Activated T-helper 1 cell treated with anti-CD3 and anti-CD28 coated beads, Interleukin-2, amount 50 U/mL, for 16 hours (primary cell): ENCODE measurements at places on chromosomes 13 and 19.

DNA sequence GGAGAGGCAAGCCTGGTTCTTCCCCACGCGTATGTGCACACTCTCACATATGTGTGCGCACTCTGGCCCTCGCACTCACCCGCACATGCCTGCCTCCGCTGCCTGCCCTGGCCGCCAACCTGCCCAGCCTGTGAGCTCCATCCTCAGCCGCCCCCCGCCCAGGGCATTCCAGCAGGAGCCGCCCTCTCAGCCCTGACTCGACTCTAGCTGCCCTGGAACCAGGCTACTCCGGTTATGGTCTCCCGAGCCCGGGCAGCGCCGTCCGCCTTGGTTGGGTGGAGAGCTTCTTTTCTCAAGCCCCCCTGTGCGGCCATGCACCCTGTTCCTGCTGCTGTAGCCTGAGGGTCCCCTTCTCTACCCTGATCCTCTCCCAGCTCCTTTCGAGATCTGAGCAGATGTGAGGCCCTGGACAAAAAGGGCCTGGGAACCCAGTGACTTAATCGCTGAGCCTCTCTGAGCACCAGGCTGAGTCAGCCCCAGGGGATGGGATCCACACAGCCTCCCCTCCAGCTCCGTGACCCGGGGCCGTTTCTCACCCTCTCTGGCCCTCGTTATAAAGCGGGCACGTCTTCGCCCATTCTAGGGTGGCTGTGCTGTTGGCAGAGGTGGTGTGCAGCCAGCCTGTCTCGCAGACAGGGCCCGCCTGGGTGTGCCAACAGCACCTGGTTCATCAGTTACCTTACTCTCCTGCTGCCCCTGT is 191.5 kb downstream of the TEX29 start:
- no peak for DNase-seq

DNA sequence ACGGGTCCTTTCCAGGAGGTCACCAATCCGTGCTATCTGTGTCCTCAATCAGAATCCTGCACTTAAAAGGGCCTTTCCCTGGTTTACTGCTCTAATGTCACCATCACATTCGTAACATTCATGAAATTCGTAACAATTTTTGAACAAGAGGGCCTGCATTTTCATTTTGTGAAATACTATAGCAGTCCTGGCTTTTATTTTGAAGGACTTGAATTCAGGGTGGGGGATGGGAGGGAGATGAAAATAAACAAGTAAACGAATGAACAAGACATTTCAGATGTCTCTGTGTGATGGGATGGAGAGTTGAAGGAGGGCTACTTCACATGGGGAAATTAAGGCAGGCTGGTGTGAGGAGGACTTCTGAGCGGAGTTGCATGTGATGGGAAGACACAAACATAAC is 281.0 kb downstream of the TSHZ3 start:
- DNase-seq, result no peak

DNA sequence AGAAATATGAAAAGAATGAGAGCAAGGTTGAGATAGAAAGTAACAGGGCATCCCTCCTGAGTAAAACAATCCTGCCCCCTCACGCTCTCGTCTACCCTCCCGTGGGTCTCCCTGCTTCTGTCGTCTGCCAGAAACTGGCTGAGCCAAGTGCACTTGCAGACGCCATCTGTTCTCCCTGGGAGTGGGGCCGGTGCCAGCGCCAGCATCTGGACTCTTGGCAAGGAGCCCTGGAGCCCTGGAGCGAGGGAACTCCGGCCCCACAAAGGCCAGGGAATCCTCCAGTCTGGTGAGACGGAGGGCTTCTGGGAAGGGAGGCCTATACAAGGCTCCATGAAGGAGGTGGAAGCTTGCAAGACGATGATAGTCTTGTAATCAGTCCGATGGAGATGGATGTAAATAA is 2.3 kb upstream of the TMEM91 start:
- DNase-seq, result no peak

- DNase-seq, result no peak
Measured at GRCh38 chr13:110486061-110486715, 75.3 kb downstream of the RAB20 start.

DNA sequence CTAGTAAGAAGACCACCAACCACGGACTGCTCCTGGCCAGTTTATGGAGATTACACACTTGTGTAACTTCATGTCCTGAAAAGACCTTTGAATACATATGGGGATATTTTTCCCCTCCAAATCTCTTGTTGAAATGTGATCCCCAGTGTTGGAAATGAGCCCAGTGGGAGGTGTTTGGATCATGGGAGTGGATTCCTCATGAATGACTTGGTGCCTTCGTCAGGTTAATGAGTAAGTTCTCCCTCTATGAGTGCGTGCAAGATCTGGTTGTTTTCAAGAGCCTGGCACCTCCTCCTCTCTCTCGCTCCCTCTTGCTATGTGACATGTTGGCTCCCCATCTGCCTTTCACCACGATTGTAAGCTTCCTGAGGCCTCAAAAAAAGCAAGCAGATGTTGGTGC is 769.0 kb upstream of the SLITRK1 start:
- no peak for DNase-seq

GRCh38 chr13:33070713-33071112 is 54.5 kb downstream of the KL start:
- no peak for DNase-seq
